Type B pancreatic cell (in vitro differentiated cells): ENCODE measurements at places on chromosomes 11 and 22.

- no peak for DNase-seq
- H3K4me3 ChIP-seq, result no peak overlapping the region
- no peaks in the 10 kb centered on the region for H3K4me1 ChIP-seq
- H3K36me3 ChIP-seq, result no peaks in the 10 kb centered on the region
These were observed 98.2 kb downstream of the ARHGAP20 start for GRCh38 chr11:110614031-110614430.

GRCh38 chr11:65782816-65783228, 2.0 kb upstream of the AP5B1 start:
- H3K27me3 ChIP-seq, result peaks cover 32% of the 10 kb centered on the region
- no peaks in the 10 kb centered on the region for H3K36me3 ChIP-seq
- H3K4me3 ChIP-seq, result peak overlapping the region; percentile 67
- DNase-seq, result no peak
- H3K27ac ChIP-seq, result peak overlapping the region; percentile 87

DNA sequence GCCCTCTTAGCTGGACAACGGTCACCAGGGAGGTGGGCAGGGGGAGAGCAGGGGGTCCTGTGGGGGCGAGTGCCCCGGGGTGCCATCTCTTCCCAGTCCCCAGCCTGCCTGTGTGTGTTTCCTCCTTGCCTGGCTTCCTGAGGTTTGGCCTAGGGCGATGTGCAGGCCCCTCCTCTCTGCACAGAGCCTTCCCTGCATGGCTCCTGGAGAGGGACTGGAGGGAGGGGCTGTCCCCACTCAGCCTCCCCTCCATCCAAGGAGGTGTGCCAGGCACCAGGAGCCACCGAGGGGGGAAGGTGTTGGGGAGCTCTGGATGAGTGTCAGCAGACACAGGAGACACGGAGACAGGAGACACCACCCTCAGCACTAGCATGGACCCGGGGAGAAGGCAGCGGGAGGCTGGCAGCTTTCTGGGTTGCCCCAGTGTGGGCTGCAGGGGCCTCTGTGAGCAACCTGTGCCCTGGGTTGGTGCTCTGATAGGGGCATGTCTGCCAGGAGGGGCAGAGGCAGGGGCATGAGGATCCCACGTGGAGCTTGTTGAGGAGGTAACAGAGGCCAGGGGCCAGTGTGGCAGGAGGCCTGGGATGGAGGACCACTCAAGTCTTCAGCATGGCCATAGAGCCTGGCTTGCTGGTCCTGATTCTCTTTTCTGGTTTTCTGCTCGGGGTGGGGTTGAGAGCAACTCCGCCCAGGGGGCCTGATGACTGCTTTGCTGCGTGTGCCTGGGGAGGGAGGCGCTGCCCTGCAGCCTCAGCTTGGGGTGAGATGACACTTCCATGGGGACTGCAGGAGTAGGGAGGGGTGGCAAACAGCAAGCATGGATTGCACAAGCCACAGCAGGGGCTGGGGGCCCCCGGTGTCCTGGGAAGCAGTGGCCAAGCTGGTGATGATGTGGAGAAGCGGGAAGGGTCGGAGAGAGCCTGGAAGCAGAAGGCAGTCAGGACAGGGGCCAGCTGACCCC, 78.8 kb downstream of the ST3GAL4 start:
- H3K4me3 ChIP-seq, result no peak overlapping the region
- H3K27me3 ChIP-seq, result no peaks in the 10 kb centered on the region
- H3K27ac ChIP-seq, result no peak overlapping the region
- H3K36me3 ChIP-seq, result no peaks in the 10 kb centered on the region
- no peak for DNase-seq

GRCh38 chr11:23897453-23898286, 599.2 kb upstream of the LUZP2 start:
- H3K27me3 ChIP-seq, result no peaks in the 10 kb centered on the region
- no peaks in the 10 kb centered on the region for H3K4me1 ChIP-seq
- no peak overlapping the region for H3K27ac ChIP-seq
- H3K4me3 ChIP-seq, result no peak overlapping the region

DNA sequence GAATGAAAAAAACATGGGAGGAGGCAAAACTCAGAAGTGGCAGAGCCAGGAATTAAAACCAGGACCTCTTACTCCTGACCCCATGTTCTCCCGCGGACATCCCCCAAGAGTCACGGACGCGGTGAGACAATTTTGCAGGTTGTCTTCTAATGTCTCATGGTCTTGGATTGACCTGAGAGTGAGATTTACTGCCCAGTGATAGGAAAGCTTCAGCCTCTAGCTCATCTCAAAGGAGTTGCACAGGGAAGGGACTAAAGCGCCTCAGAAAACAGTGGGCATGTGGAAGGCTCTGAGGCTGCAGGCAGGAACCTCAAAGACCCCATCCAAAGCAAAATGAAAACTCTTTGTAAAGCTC, 197.4 kb downstream of the ADAMTS15 start:
- DNase-seq, result peak; percentile 3
- H3K27ac ChIP-seq, result no peak overlapping the region
- H3K36me3 ChIP-seq, result no peaks in the 10 kb centered on the region
- H3K27me3 ChIP-seq, result no peaks in the 10 kb centered on the region

DNA sequence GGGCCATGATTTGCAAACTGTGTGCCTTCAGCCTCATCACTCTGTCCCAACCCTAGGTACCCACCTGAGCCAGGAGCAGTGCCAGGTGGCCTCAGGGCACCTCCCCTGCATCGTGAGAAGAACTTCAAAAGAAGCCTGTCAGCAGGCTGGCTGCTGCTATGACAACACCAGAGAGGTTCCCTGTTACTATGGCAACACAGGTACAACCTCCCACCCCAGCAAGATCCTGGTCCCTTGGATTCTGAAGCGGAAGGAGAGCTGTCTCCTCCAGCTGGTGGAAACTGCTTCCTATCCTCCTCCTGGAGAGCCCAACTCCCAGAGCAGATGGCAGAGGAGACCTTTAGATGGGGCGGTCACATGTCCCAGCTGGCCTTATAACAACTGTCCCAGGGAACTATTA, 2.9 kb downstream of the ZP1 start:
- no peaks in the 10 kb centered on the region for H3K36me3 ChIP-seq
- no peak for DNase-seq
- H3K27ac ChIP-seq, result no peak overlapping the region
- no peaks in the 10 kb centered on the region for H3K4me1 ChIP-seq

DNA sequence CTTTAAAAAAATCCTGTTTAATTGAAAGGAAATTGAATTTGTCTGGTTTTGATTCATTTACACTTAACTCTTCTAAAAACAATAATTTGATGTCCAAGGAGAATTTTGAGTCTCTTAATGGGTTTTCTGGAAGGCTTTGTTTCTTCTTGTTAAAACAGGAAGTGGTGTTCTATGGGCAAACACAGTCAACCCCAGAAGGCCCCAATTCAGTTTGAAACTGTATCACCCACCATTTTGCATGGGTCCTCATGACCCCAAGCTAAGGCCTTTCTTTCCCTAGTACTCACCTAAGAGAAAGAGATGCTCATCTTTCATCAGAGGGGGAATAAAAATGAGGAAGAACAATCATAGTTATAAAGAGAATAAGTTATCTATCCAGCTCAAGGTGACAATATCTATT, 10.6 kb downstream of the FLI1 start:
- H3K27me3 ChIP-seq, result peaks cover 34% of the 10 kb centered on the region
- H3K27ac ChIP-seq, result no peak overlapping the region
- H3K4me3 ChIP-seq, result no peak overlapping the region
- no peaks in the 10 kb centered on the region for H3K4me1 ChIP-seq
- DNase-seq, result no peak

GRCh38 chr22:37254209-37254866, 10.3 kb upstream of the RAC2 start:
- no peak overlapping the region for H3K27ac ChIP-seq
- H3K27me3 ChIP-seq, result peaks cover 36% of the 10 kb centered on the region
- H3K36me3 ChIP-seq, result no peaks in the 10 kb centered on the region
- no peak overlapping the region for H3K4me3 ChIP-seq
- DNase-seq, result no peak
- peaks cover 9% of the 10 kb centered on the region for H3K4me1 ChIP-seq

DNA sequence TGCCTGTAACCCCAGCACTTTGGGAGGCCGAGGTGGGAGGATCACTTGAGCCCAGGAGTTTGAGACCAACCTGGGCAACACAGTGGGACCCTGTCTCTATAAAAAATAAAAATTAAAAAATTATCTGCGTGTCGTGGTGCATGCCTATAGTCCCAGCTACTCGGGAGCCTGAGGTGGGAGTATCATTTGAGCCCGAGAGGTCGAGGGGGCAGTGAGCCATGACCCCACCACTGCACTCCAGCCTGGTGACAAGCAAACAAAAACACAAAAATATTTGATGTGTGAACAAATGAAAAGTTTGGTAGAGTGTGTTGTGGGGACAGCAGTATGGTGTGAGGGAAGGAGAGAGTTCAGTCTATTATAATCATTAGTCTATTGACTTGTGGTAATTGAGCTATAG, 90.8 kb upstream of the PARVA start:
- H3K27me3 ChIP-seq, result peaks cover 8% of the 10 kb centered on the region
- DNase-seq, result peak; percentile 32
- peaks cover 10% of the 10 kb centered on the region for H3K4me1 ChIP-seq
- H3K27ac ChIP-seq, result no peak overlapping the region
- no peak overlapping the region for H3K4me3 ChIP-seq

DNA sequence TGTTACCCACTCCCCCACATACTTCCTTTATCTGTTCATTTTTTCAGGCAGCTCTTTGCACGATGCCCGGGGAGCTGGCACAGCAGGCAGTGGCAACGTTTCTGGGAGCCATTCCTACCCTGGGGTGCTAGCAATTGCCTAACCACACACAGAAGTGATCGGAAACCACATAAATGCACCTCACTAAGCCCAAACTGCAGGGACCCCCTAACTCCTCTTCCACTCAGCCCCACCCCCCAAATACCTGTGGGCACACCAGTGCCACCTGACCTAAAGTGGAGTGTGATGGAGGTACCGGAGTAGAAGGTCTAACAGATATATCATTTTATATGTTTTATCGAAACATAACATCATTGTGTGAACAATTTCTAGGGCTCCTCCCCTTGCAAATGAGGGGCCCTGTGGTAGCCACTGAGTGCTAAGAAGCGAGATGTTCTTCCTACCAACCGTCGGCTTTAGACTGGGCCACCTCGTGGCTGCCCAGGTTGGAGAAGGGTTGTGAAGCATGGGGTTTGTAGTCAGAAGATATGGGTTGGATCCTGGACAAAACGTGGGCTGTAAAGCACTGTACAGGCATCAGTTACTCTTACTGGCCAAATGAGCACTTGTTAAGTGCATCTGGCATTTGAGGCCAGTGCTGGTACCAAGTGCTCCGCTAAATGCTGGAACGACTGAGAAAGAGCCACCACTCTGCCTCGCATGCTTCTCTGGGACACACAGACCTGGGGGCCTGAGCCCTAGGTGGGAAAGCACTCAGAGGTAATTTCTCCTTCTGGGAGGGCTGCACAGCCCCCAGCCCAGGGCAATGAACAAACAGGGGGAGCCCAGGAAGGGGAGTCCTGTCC, 2.8 kb downstream of the MRGPRD start:
- peaks cover 6% of the 10 kb centered on the region for H3K27me3 ChIP-seq
- no peaks in the 10 kb centered on the region for H3K36me3 ChIP-seq
- peaks cover 20% of the 10 kb centered on the region for H3K4me1 ChIP-seq
- no peak overlapping the region for H3K27ac ChIP-seq

DNA sequence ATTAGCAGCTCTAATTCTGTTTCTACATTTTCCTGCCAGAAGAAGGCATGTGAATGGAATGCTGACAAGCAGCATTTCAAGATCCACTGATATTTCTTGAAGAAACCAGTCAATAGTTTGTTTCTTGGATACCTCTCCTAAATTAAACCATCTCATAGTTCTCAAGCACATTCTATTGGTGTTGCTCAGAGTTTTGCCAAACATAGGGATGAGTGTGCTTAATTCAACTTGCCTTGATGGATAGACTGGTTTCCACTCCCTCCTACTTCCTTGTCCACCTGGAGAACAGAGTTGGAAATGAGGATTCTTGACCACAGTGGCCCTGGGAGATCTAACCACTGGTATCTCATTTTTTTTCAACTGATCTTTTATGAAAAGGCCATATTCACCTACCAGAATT, 29.8 kb upstream of the DDX10 start:
- H3K4me3 ChIP-seq, result peak overlapping the region; percentile 4
- H3K4me1 ChIP-seq, result no peaks in the 10 kb centered on the region
- no peak for DNase-seq
- H3K27me3 ChIP-seq, result no peaks in the 10 kb centered on the region

GRCh38 chr11:123576082-123576481, 78.3 kb downstream of the SCN3B start:
- H3K4me3 ChIP-seq, result no peak overlapping the region
- DNase-seq, result no peak
- H3K36me3 ChIP-seq, result no peaks in the 10 kb centered on the region
- peaks cover 12% of the 10 kb centered on the region for H3K4me1 ChIP-seq

DNA sequence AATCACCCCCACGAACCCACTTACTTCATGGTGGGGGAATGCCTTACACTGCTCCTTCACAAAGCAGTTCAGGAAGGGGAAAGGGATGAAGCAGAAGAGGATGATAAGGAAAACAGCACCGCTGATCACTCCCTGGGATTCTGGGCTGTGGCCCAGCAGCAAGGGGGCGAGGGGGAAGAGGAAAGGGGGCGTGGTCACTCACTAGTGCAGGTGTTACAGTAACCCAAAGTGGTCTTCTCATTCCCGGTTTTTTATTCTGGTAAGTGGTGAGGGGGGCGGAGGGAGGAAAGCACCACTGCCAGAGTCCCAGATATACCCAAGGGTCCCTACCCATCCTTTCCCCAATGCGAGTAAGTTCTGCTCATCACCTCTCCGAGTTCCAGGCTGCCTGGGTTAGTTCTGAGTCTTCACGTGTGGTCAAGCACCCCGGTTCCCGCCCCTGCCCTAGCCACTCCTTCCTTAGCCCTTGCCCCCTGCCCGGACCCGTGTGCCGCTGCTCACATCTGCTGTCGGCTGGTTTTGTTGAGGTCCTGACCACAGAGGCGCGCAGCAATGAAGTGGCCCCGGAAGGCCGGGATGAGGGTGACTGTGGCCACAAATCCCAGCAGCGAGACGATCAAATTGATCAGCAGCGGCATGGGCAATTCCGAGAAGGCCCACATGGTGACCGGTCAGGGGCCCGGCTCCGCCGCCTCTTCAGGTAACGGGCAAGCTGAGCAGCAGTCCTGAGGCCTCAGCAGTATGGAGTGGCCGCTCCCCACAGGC, 477 bp downstream of the DPAGT1 start:
- peaks cover 17% of the 10 kb centered on the region for H3K36me3 ChIP-seq
- H3K27ac ChIP-seq, result peak overlapping the region; percentile 99
- no peaks in the 10 kb centered on the region for H3K27me3 ChIP-seq
- H3K4me3 ChIP-seq, result peak overlapping the region; percentile 92

GRCh38 chr11:26048271-26048670, 283.7 kb upstream of the ANO3 start:
- H3K4me3 ChIP-seq, result no peak overlapping the region
- no peak for DNase-seq
- H3K27me3 ChIP-seq, result no peaks in the 10 kb centered on the region
- no peaks in the 10 kb centered on the region for H3K36me3 ChIP-seq
- H3K27ac ChIP-seq, result no peak overlapping the region
- H3K4me1 ChIP-seq, result no peaks in the 10 kb centered on the region
